CD4-positive, alpha-beta T cell treated with Interleukin-2 at 100 ng/mL for 4 hours (primary cell): ENCODE measurements at places on chromosomes 12 and 14.
A peak's percentile ranks its signal among the peaks of the same experiment; 100 is the strongest.

- DNase-seq = no peak
Observed at GRCh38 chr14:100785626-100786025, 40.3 kb upstream of the MEG3 start.

DNA sequence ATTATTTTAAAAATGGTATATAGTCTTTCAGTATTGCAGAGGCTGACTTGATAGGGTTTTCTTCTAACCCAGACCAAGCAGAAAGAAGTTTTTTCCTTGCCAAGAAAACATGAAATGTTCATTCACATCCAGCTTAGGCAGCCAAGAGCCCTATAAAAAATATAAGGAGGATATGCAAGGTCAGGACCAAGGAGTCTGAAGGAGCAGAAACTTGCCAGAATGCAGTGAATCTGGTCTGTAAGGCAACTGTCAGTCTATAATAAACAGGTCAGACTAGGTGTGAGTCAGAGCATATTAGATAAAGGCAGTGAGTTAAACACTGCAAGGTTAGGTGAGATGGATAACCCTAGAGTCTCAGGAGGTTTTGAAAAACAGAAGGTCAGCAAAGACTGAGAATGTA lies 645.5 kb downstream of the C12orf50 start:
- no peak for DNase-seq

DNA sequence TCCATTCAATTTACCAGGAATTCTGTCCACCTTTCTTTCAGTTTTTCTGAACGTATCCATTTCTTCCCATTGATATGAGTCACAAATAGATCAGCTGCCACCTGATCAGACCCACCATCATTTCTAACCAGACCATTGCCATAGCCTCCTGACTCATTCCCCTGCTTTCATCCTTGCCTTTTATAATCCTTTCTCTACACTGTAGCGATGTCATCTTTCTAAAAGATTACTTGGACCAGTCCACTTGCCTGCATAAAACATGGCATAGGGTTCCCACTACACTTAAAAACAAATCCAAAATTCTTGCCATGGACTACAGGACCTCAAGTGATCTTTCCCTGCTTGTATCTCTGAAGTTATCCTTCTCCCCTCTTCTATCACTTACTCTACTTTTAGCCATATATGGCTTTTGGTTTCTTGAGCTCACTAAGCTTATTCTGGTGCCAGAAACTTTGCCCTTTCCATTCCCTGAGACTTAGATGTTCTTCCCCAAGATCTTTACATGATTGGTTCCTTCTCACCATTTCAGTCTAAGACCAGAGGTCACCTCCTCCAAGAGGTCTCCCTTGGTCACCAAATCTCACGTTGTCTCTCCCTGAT lies 149.5 kb upstream of the KRR1 start:
- DNase-seq = no peak

GRCh38 chr14:41718477-41719166 lies 111.9 kb downstream of the LRFN5 start:
- no peak for DNase-seq

- peak; percentile 39 for DNase-seq
Observed at GRCh38 chr12:4825011-4825858, 84.5 kb upstream of the KCNA1 start.

- DNase-seq = no peak
Observed at GRCh38 chr12:11635341-11635740, 14.1 kb upstream of the ETV6 start.

DNA sequence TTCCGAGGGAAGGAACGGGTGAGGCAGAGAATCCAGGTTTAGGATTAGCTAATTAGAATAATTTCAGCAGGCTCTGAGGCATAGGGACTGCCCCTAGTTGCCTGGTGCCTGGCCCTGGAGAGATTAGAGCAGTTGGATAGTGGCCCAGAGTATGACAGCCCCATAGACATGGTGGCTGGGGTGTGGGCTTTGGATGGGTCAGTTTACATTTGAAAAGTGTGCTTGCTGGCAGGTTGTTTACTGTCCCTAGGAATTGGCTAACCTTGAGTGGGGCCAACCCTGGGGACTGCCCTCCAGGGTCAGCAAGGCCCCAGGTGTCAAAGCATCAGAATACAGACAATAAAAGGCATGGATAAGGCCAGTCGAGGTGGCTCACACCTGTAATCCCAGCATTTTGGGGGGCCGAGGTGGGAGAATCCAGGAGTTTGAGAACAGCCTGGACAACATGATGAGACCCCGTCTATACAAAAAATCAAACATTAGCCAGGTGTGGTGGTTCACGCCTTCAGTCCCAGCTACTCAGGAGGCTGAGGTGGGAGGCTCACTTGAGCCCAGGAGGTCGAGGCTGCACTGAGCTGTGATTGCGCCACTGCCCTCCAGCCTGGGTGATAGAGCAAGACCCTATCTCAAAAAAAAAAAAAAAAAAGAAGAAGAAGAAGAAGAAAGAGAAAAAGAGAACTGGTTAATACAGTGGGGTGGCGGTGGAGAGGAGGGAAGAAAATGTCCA lies 182.3 kb upstream of the PWP1 start:
- DNase-seq = no peak

DNA sequence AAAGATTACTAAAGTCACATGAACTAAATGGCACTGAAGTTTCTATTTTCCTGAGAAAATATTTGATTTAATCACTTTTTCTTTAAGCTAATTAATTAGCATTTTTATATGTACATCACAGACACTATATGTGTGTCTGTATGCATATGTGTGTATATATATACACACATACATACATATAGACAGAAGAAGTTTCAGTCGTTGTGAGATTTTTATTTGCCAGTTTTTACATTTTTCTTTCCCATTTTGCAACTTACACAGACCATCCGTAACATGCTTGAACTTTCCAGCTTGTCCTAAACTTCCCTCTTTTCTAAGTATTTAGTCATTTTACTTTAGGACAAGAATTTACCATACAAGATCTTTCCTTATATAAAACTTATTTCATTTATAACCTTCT lies 299.1 kb downstream of the IPO8 start:
- no peak for DNase-seq

DNA sequence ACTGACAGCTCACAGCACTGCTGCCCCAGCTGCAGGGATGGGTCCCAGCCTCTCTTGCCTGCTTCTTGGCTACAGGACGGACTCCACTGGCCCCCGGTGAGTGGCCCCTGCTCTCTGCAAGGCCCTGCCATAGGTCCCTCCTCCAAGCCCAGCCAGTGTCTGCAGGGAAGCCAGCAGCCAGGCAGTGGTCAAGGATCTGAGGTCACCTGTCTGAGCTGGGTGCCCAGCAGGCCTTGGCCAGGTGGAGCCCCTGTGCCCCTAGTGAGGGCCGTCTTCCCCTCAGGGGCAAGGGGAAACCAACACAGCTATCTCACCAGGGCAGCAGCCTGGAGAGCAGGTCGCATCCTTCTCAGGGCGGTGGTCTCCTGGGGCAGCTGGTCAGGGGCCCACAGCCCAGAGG lies 13.2 kb downstream of the XRCC3 start:
- DNase-seq = no peak

- no peak for DNase-seq
Observed at GRCh38 chr12:96529912-96530311, 40.5 kb downstream of the CFAP54 start.

DNA sequence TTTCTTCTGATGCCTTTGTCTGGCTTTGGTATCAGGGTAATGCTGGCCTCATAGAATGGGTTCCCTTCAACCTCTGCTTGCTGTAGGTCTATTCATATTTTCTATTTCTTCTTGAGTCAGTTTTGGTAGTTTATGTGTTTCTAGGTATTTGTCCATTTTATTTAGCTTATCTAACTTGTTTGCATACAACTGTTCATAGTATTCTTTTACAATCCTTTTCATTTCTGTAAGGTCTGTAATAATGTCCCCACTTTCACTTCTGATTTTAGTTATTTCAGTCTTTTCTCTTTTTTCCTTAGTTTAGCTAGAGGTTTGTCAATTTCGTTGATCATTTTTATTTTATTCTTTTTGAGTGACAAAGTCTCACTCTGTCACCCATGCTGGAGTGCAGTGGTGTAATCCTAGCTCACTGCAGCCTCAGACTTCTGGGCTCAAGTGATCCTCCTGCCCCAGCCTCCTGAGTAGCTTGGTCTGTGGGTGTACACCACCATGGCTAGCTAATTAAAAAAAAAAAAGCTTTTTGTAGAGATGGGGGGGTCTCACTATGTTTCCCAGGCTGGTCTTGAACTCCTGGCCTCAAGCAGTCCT lies 11.7 kb downstream of the TTLL5 start:
- no peak for DNase-seq

DNA sequence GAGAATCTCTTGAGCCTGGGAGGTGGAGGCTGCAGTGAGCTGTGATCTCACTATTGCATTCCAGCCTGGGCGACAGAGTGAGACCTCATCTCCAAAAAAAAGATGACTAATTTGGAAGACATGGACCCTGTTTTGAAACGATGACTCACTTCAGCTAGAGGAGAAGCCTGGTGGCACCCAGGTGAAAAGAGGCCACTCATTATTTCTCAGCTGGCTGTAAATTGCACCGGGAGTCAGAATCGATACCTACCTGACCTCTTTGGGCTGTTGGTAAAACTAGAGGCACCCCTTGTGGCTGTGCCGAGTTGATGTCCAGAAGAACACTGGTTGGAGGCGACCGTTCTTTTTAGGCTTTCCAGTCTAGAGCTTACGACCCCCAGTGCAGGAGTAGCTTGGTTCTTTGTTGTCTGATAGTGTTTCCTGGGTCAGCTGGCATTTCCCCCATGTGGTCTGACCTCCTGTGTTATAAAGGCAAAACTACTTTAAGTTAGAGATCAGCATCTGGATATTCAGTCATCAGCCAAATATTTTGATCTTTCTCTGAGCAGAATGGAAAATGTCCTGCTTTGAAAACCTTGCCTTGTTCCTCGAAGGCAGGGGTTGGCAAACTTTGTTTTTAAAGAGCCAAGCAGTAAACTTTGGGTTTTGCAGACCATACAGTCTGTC lies 93.2 kb downstream of the CHST11 start:
- peak; percentile 4 for DNase-seq

- no peak for DNase-seq
Observed at GRCh38 chr12:32437095-32437515, 37.7 kb downstream of the FGD4 start.

- DNase-seq = no peak
Observed at GRCh38 chr12:38744041-38744440, 161.3 kb downstream of the CPNE8 start.

- DNase-seq = no peak
Observed at GRCh38 chr12:24175284-24175683, 225.8 kb upstream of the SOX5 start.

DNA sequence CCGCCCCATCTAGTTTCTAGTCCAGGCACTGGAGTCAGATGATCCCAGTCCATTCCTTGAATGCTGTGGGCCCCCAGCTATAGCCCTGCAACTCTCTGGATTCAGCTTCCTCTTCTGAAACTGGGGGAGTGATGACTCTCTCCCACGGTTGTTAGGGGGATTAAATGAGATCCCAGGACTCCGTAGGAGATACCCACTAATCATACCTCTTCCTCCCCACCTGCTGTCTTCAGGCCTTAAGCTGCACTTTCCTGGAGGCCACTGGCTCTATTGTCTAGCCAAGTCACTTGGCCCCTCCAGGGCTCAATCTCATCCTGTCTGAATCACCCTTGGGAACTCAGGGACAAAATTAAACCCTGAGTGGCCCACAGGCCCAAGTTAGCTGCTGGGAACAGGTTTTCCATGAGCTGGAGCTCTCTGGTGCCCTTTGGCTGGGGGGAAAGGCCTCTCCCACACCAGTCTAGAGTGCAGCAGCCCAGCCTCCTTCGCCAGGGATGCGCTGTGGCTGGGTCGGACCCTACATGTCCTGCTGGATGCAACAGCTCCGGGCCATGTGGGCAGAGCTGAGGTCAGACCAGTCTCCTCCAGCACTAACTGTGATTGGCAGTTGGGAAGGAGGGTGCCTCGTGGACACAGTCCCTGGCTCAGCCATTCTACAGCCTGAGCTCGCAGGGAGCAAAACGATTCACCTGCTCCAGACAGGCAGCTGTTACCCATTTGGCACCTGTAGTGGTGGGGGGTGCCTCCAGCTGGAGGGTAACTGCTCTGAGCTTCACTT lies 6.0 kb upstream of the ASB2 start:
- no peak for DNase-seq

GRCh38 chr12:6312529-6313325 lies 2.2 kb downstream of the PLEKHG6 start:
- no peak for DNase-seq

- peak; percentile 29 for DNase-seq
Observed at GRCh38 chr12:31728289-31728916, 418 bp downstream of the AMN1 start.

DNA sequence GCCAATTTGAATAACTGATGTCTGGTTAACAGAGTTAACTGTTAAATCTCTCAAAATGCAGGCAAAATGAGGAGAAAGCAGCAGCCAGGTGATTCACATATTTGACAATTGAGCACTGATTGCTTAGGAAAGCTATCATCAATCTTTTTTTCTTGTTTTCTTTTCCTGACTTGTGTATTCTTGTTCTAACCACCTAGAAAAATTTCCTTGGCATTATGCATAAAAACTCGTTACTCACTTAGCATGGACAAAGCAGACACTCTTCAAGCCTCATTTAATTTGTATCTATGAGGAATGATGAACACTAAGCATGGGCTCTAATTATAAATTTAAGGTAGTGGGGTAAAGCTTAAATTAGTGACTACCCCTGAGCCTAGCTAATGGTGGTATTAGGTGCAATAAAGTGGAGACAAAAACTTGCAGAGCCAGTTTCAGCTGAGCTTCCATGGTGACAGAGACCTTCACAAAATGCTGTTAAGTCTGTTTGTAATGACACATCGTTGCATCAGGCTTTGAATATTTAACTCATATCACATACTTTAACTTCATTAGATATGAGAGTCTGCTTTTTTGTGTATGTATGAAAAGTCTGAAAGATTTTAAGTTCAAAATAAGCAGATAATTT lies 52.0 kb downstream of the RASSF9 start:
- DNase-seq = no peak

- DNase-seq = no peak
Observed at GRCh38 chr12:80353254-80353653, 90.8 kb upstream of the PTPRQ start.

- DNase-seq = no peak
Observed at GRCh38 chr12:21912318-21912717, 28.9 kb downstream of the ABCC9 start.

- DNase-seq = no peak
Observed at GRCh38 chr12:26691234-26691970, 141.6 kb downstream of the ITPR2 start.

- DNase-seq = peak; percentile 35
Observed at GRCh38 chr12:40137252-40137651, 31.4 kb upstream of the SLC2A13 start.

DNA sequence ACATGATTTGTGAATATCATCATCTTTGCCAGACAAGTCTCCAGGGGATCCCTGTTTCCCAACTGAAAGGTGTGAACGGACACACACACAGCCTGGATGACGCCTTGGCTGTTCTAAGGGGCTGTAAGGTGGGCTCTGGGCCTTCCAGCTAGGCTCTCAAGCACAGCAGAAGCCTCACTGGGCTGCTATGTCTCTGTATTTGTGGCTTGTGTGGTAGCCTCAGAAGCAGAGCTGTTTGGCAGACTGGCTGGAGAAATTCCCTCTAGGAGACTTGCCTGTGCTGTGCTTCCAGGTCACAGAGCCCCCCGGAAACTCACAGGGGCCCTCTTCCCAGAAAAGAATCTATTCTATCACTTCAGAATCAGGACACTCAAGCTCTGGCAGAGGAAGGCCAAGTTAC lies 21.4 kb downstream of the OTUB2 start:
- DNase-seq = no peak
